Naive thymus-derived CD4-positive, alpha-beta T cell (primary cell): ENCODE measurements at places on chromosomes 16 and 17. TPM values are rescaled to one million over a fixed set of nuclear protein-coding genes. Genes with fewer than 3 reads are reported as not detected.

GRCh38 chr17:6591599-6592158 is 35.3 kb upstream of the PITPNM3 start:
- no peak overlapping the region for H3K27ac ChIP-seq
- no peak overlapping the region for H3K4me3 ChIP-seq
- H3K4me1 ChIP-seq = no peaks in the 10 kb centered on the region
- no peaks in the 10 kb centered on the region for H3K27me3 ChIP-seq
- DNase-seq = no peak

The KIF18B gene
- polyA plus RNA-seq = not detected

DNA sequence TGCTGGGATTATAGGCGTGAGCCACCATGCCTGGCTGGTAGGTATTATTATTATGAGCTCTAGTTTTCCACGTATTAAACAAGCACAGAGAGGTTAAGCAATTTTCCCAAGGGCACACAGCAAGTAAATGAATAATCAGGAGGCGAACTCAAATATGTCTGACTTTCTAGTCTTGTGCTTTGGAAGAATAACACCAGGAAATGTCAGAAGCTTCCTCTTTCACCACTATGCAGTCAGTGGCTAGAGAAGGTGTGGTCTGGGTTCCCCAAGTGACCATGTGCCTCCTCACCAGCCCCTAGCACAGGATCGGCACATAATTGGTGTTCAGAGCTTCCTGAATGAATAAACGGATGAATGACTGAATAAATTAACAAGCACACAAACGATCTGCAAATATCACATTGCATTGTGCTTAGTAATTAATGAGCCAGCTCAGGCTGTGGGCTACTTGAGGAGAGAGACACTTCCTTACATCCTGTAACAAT is 21.6 kb upstream of the SCNN1B start:
- no peak for DNase-seq
- no peaks in the 10 kb centered on the region for H3K4me1 ChIP-seq
- H3K4me3 ChIP-seq = no peak overlapping the region

The MYH1 gene
- polyA plus RNA-seq = not detected

The CCDC43 gene
- polyA plus RNA-seq = 10.2 TPM

GRCh38 chr17:19003543-19004420 is 782 bp downstream of the FAM83G start:
- peak overlapping the region; percentile 61 for H3K4me3 ChIP-seq
- no peaks in the 10 kb centered on the region for H3K36me3 ChIP-seq
- peaks cover 30% of the 10 kb centered on the region for H3K4me1 ChIP-seq
- peak; percentile 36 for DNase-seq
- H3K27ac ChIP-seq = peak overlapping the region; percentile 84
- H3K27me3 ChIP-seq = no peaks in the 10 kb centered on the region

The DOC2A gene
- polyA plus RNA-seq = 0.18 TPM

DNA sequence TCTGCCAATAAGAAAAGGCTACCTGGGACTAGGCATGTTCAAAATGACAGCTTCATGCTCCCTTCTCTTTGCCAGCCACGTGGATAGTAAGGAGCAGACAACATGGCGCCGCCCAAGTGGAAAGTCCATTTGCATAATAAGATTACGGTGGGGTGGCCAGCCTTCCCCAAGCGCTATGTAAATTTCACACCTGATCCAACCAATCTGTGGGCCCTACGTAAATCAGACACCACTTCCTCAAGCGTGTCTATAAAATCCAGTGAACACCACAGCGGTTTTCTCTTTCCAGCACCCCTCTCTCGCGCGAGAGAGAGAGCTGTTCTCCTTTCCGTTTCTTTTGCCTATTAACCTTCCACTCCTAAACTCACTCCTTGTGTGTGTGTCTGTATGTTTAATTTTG is 140.3 kb upstream of the ERCC4 start:
- no peak overlapping the region for H3K4me3 ChIP-seq
- H3K27ac ChIP-seq = no peak overlapping the region
- no peak for DNase-seq
- no peaks in the 10 kb centered on the region for H3K36me3 ChIP-seq
- no peaks in the 10 kb centered on the region for H3K4me1 ChIP-seq

DNA sequence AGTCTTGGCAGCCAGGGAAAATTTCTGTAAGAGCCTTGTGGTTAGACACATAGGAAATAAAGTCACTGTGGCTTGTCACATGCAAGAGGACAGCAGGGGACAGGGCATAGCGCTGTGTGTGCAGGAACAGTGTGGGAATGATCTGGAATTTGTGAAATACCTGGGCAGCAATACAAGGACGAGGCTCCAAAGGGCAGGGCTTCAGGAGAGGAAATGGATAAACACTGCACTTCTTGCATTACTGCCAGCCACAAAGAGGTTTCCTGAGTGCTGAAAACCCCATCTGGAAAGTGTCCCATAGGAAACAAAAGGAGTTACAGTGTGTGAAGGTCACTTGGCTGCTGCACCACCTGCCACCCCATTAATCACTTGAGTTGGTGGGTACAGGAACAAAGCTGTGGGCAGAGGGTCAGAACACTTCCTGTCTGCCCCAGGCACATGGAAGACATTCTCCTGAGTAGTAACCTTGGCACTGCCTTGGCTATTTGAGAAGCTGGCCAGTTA is 12.1 kb upstream of the HP start:
- H3K4me3 ChIP-seq = no peak overlapping the region
- no peak for DNase-seq
- no peaks in the 10 kb centered on the region for H3K4me1 ChIP-seq
- H3K27me3 ChIP-seq = no peaks in the 10 kb centered on the region
- peaks cover 15% of the 10 kb centered on the region for H3K36me3 ChIP-seq

The TBC1D10B gene
- polyA plus RNA-seq = 13.6 TPM

The EVI2A gene
- 68.3 TPM for polyA plus RNA-seq

DNA sequence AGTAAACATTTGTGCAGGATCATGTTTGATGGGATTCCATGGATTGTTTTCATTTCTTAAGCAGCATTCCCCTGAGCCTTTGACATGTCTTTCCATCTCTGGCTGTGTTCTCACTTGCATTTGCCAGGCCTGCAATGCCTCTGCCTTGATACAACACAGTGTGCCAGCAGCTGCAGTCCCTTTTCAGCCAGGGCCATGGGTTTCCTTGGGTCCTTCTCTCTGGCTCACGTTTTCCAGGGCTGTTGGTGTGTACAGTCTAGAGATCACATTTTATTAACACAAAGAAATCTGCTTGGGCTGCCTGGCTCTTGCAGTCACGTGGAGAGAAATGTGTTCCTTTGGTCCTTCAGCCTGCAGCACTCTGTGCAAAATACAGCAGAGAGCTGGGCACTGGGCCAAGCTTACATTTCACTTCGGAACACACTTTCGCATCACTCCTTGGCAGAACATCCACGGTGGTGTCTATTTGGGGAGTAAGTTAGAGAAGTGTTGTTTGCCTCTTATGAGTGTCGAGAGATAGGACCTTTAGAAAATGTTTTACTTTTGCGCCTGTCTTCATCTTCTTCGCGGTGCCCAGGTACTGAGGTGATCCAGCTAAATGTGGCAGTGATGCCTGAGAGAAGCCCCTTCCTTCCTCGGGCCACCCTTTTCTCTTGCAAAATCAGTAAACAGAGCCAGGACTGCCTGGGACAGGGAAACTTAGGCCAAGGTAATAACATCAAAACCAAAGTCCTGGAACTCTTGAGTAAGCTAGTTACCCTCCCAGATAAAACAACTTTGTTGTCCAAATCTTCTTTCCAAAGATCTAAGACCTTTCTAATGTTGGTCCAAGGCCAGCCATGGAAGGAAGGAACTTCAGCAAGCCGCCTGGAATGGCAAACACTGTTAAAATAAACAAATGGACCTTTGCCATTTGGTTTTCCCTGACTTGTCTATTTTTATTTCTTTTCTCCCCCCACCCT is 20.9 kb downstream of the HLF start:
- no peaks in the 10 kb centered on the region for H3K36me3 ChIP-seq
- no peak overlapping the region for H3K27ac ChIP-seq
- no peaks in the 10 kb centered on the region for H3K27me3 ChIP-seq
- DNase-seq = no peak
- H3K4me3 ChIP-seq = no peak overlapping the region

DNA sequence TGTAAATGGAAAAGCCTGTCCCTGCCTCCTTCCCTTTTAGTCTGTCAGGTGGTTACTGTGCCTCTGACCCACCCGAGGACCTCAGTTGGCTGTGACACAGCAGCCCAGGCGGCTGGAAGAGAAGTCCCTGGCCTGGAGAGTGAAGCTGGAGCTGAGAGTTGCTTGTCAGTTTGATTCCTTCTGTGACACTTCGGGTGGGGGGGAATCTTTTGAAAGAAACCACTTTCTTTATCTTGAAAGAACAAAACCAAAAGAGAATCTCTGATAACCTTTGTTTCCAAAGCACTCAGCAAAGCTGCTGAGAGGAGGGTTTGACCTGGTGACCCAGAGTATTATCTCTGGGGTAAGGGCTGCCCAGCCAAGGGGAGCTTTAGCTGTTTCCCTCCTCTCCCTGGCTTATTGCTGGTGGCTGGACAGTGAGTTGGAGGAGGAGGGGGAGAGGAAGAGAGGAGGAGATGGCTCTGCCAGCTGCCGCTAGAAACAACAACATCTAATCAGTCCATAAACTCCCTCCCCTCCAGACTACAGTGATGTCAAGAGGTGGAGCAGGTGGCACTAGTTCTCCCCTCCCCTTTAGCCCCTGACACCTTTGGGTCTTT is 34.0 kb downstream of the YPEL2 start:
- H3K36me3 ChIP-seq = no peaks in the 10 kb centered on the region
- H3K27me3 ChIP-seq = no peaks in the 10 kb centered on the region
- peaks cover 70% of the 10 kb centered on the region for H3K4me1 ChIP-seq
- peak; percentile 70 for DNase-seq

The UTS2R gene
- polyA plus RNA-seq = not detected

GRCh38 chr16:9566099-9566498 is 474.7 kb downstream of the HAPSTR1 start:
- H3K36me3 ChIP-seq = no peaks in the 10 kb centered on the region

The TRAPPC1 gene
- polyA plus RNA-seq = 235 TPM

The CD300LD gene
- not detected for polyA plus RNA-seq

GRCh38 chr16:979859-980594 is 1.5 kb upstream of the SOX8 start:
- H3K36me3 ChIP-seq = no peaks in the 10 kb centered on the region
- no peaks in the 10 kb centered on the region for H3K27me3 ChIP-seq
- H3K4me3 ChIP-seq = peak overlapping the region; percentile 47
- peaks cover 21% of the 10 kb centered on the region for H3K4me1 ChIP-seq

The SLC16A13 gene
- 1.8 TPM for polyA plus RNA-seq

GRCh38 chr17:59520251-59520650 is 45.2 kb upstream of the DHX40 start:
- DNase-seq = no peak
- no peaks in the 10 kb centered on the region for H3K4me1 ChIP-seq
- no peak overlapping the region for H3K27ac ChIP-seq

GRCh38 chr17:66687570-66688284 is 147.2 kb upstream of the CACNG5 start:
- H3K4me1 ChIP-seq = no peaks in the 10 kb centered on the region
- H3K27me3 ChIP-seq = no peaks in the 10 kb centered on the region
- DNase-seq = no peak
- H3K36me3 ChIP-seq = peaks cover 59% of the 10 kb centered on the region
- no peak overlapping the region for H3K4me3 ChIP-seq
- H3K27ac ChIP-seq = no peak overlapping the region

The ABCA6 gene
- not detected for polyA plus RNA-seq

- H3K36me3 ChIP-seq = no peaks in the 10 kb centered on the region
- no peaks in the 10 kb centered on the region for H3K27me3 ChIP-seq
- no peak for DNase-seq
- H3K4me1 ChIP-seq = no peaks in the 10 kb centered on the region
- H3K27ac ChIP-seq = no peak overlapping the region
Measured at GRCh38 chr17:72501404-72502370, 380.9 kb downstream of the SOX9 start.

DNA sequence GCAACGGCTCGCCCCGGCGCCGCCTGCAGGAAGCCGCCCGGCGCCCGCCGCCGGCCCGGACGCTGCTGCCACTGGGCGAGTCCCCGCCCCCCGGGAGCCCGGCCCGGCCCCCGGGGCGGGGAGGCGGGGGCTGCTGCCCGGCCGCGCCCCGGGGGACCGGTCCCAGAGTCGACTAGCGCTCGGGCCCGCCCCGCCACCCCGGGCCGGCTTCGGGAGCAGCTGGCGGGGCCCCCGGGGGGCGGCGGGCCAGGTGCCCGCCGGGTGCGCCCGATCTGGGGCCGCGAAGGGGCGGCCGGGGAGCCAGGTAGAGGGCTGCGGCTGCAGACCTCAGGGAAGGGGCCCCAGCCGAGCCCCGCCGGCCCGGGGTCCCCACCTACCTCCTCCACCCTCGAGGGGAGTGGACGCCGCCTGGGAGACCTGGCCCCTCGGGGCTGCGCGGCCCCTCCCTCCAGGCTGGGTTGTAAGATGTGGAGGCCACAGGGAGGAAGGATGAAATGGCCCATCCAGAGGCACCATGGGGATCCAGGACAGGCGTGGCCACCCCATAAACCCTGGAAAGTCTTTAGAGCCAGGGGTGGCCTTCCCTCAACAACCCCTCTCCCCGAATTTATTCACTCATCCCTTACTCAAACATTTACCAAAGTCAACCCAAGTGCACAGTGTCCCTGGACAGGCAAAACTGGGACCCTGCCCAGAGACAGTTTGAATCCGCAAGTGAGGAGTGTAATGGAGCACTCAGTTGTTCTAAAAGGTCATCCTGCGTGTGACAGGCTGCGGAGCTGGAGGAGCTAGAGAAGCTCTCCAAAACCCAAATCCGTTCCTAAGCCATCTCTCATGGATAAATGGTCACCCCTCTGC is at the start of gene CDYL2:
Gene CDYL2, minus strand, starts transcription at position 73 of the 858 bp plus-strand sequence. CDS start 425 bp downstream, outside the sequence.
- H3K27me3 ChIP-seq = no peaks in the 10 kb centered on the region
- H3K4me3 ChIP-seq = peak within 1 kb of the TSS; percentile 37
- peaks cover 10% of the 10 kb centered on the region for H3K4me1 ChIP-seq
- DNase-seq = peak; percentile 8
- H3K27ac ChIP-seq = no peak within 1 kb of the TSS

DNA sequence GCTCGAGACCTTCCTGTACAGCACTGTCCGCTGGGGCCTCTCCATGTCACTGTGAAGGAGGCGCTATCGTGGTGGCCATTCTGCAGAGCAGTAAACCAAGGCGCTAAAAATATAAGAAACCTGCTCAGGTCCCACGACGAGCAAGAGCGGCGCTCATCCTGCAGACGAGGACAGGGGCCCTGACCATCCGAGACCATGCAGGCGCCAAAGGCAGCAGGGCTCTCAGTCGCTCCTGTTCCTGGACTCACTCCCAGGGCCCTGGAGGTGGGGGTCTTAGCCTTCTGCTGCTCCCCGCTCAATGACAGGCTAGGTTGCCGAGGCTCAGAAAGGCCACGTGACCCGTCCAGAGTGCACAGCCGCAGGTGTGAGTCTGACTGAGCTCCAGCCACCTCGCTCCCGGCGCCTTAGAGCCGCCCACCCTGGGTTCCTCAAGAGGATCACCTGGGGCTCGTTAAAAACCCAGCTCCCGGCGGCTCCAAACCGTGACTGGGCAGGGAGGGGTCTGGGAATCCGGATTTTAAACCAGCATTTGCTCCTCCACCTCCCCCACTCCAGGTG is 509 bp upstream of the ATP2C2 start:
- no peak overlapping the region for H3K27ac ChIP-seq
- H3K4me3 ChIP-seq = no peak overlapping the region
- H3K4me1 ChIP-seq = no peaks in the 10 kb centered on the region
- no peaks in the 10 kb centered on the region for H3K36me3 ChIP-seq
- DNase-seq = no peak
- no peaks in the 10 kb centered on the region for H3K27me3 ChIP-seq

The ATP6V0A1 gene
- 10.7 TPM for polyA plus RNA-seq

DNA sequence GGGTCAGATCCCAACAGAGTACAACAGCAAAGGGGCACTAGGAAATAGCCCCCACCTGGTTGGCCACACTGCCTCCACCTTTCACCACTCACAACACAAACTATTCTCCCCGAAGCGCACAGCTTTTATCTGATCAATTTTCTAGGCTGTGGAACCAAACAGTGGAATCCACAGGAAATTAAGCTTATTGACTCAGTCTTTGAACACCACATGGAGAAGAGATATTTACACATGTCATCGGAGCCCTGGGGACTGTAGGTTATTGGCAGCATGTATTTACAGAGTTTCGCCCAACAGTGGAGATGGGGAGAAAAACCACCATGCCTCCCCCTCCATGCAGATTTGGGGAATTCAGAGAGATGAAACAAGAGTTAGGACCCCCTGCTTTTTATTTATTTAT is 154.8 kb downstream of the XYLT1 start:
- H3K27me3 ChIP-seq = no peaks in the 10 kb centered on the region
- DNase-seq = no peak
- H3K4me3 ChIP-seq = no peak overlapping the region
